Hippocampal formation (tissue), 2 donors: ENCODE measurements at places on chromosomes 11 and 22.

DNA sequence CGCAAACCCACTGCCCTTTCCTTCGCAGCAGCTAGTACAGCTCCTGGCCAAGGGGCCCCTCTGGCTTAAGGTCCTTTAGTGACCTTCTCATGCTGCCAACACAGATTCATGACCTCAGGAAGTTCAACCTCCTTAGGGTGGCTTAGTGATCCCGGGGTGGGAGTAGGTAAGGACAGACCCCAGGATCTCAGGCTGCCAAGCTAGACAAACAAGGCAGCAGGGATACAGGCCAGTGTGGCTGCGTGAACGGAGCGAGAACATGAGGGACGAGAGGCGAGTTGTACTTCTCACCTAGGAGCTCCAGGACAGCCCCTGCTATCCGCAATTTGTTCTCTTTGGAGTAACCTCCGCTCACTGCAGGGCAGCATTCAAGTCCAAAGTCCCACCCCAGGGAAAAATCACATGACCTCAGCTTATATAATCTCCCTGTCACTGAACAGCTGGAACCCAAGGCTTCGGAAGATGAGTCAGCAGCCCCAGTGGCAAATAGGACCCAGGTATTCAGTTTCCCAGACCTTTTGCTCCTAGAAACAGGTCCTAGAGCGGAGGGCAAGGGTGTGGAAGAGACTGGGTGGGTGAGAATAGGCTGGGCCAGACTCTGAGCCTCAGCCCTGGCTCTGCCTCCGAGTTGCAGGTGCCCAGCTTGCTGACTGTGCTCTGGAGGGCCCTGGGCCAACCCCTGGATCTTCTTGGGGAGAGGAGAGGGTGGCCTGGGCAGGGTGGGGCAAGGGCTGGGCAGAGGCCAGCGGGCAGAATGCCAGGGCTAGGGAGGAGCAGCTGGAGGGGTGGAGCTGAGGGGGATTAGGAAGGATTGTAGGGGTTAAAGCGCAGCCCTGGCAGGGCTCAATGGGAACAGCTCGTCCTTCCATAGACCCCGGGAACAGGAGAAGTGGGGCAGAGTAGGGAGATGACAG, 13.1 kb downstream of the USP2 start:
- DNase-seq = no peak

DNA sequence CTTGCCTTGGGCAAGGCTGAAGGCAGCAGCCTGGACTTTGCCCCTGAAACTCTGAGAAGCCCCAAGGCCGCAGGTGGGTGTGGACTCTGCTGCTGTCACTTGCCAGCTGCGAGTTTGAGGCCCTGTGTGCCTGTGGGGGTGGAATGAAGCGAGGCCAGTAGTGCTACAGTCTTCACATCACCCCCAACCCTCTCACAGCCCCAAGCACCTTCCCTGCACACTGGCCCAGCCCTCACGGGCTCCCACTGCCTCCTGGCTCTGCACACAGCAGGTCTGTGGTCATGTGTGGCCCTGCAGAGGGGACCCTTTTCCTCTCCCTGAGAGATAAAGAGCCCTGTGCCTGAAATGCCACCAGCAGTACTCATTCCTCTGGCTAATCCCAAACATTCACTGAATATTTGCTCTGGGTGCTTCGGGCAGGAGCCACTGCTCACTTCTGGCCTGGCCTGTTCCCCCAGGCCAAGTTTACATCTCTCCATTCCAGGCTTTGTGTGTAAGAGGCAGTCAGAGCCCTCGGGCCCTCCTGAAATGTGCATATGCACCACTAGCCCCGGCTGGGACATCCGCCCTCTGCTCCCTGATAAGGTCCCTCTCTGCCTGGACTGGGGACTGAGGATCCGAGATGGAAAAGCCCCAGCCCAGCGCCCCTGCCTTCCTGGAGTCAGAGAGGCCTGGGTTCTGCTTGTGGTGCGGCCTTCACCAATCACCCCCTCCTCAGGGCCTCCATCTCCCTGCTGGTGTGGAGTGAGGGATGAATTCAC, 17.7 kb downstream of the MGAT3 start:
- DNase-seq = no peak

GRCh38 chr11:839875-840617, 2.3 kb downstream of the POLR2L start:
- DNase-seq = no peak

- DNase-seq = no peak
Observed at GRCh38 chr11:35190804-35191348, 51.9 kb downstream of the CD44 start.

DNA sequence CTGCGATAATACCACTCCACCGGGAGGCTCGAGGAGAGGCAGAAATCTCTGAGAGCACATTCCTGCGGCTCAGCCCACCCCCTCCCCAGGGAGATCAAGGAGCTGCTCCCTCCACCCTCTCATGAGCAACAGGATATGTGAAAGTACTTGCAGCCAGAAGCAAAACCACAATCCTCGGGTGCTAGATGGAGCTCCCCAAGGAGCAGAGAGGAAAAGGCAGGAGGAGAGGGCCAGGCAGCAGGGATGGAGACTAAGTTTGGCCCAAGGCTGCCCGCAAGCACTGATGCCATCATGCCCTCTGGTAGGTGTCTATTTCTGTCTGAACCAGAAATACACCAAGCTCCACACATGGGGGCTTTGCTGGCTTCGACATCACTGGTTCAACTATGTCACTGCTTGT, 22.3 kb downstream of the VPS37C start:
- no peak for DNase-seq

- no peak for DNase-seq
Observed at GRCh38 chr11:43689167-43689566, 8.6 kb downstream of the HSD17B12 start.

DNA sequence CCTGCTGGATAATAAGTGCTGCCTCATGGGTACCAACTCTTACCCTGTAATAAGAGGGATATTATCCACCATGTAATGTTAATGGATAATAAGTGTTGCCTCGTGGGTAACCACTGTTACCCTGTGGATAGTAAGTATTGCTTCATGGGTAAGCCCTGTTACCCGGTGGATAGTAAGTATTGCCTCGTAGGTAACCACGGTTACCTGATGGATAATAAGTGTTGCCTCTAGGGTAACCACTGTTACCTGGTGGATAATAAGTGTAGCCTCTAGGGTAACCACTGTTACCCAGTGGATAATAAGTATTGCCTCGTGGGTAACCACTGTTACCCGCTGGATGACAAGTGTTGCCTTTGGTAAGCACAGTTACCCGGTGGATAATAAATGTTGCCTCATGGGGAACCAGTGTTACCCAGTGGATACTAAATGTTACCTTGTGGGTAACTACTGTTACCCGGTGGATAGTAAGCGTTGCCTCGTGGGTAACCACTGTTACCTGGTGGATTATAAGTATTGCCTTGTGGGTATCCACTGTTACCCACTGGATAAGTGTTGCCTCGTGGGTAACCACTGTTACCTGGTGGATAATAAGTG, 18.6 kb upstream of the NXPE4 start:
- no peak for DNase-seq

DNA sequence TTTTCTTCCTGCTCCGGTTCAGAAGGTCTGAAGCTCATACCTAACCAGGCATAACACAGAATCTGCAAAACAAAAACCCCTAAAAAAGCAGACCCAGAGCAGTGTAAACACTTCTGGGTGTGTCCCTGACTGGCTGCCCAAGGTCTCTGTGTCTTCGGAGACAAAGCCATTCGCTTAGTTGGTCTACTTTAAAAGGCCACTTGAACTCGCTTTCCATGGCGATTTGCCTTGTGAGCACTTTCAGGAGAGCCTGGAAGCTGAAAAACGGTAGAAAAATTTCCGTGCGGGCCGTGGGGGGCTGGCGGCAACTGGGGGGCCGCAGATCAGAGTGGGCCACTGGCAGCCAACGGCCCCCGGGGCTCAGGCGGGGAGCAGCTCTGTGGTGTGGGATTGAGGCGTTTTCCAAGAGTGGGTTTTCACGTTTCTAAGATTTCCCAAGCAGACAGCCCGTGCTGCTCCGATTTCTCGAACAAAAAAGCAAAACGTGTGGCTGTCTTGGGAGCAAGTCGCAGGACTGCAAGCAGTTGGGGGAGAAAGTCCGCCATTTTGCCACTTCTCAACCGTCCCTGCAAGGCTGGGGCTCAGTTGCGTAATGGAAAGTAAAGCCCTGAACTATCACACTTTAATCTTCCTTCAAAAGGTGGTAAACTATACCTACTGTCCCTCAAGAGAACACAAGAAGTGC, 661 bp upstream of the MALAT1 start:
- DNase-seq = peak; percentile 55
